ENCODE measurements at places on chromosomes 3 and 15.

- DNase-seq: no peak
These were observed 133.6 kb upstream of the MRPL3 start for GRCh38 chr3:131636266-131636775.

- DNase-seq: no peak
These were observed 3.8 kb upstream of the PDIA5 start for GRCh38 chr3:123063034-123063433.

DNA sequence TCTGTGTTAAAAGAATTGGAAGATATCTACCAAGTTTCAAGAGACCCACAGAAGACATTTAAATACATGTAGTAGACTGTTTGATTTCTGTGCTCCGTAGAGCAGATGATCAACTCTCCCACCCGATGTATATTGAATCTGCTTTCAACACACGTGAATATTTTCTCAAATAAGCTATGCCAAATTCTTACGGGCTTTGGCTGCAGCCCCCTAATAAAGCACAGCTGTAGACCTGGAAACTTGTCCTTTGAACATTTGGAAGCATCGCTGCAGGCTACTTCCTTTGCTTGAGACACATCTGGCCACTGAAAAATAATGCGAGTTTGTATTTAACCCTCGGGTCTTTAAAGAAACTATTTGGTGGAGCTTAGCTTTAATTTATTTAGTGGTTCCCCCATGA lies 98.3 kb upstream of the SELENOK start:
- no peak for DNase-seq

DNA sequence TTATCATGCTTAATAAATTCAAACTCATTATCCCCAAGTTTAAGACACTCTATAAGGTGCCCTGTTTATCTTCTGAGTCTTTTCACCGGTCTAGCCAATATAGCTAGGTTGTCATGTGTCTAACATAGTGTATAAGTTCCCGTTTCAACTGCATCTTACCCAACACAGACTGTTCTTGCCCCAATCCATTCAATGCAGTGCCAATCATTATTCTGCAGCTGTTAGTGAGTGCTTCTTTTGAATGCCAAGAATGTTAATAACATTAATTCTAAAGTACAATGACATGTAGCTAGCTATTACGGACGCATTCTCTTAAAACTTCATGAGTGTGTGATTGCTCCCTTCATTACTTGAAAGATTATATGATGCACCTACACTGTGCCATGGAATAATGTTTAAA lies 646.4 kb upstream of the NR2F2 start:
- no peak for DNase-seq

DNA sequence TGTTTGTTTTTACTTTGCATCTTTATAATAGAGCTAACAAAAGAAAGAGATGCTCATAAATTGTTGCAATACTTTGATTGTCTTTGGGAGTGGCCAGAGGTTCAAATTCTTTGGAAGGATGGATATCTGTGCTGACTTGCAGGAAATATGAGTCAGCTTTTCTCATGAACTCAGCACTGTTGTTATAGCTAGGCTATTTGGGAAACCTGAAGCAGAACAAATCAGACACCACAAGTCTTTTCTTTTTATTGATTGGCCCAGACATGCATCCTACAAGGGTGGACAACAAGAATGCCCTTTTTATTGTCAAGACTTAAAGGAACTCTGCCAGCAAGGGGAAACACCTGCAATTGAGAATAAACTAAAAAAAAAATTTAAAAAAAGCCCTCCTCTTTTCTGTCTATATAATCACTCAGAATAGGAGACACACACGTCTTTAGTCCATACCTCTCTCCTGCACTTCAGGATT lies 4.6 kb upstream of the DENND4A start:
- no peak for DNase-seq

GRCh38 chr15:79283252-79284048 lies 928 bp downstream of the ANKRD34C start:
- DNase-seq: no peak

Measured in stimulated activated CD8-positive, alpha-beta memory T cell treated with anti-CD3 and anti-CD28 coated beads, Interleukin-7, amount 100 ng/mL, for 4 hours (primary cell).